T follicular helper cell (primary cell): ENCODE measurements at places on chromosomes 11 and 22.

DNA sequence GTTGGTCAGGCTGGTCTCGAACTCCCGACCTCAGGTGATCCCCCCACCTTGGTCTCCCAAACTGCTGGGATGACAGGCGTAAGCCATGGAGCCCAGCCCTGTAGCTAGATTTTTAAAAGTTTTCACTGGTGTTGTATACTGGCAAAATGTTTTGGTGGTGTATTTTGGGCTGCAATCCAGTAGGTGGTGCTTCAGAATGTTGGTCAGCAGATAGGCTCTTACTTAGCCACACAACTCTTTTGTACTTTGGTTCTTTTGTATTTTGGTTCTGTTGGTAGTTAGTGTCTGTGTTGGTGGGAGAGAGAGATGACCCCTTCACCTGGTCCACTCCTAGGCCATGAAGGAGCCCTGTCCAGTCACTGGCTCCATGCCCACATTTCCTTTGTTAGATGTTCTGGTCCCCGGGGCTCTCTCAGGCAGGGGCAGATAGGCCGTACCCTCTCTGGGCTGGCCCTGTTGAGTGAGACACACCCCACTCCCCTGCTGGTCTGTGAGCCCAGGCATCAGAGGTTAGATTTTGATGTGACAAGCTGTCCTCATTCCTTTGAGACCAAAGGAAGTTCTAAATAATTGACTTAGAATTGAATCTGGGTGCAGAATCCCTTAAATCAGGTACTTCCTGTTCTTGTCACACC lies 123.8 kb downstream of the DDX10 start:
- no peak for DNase-seq

DNA sequence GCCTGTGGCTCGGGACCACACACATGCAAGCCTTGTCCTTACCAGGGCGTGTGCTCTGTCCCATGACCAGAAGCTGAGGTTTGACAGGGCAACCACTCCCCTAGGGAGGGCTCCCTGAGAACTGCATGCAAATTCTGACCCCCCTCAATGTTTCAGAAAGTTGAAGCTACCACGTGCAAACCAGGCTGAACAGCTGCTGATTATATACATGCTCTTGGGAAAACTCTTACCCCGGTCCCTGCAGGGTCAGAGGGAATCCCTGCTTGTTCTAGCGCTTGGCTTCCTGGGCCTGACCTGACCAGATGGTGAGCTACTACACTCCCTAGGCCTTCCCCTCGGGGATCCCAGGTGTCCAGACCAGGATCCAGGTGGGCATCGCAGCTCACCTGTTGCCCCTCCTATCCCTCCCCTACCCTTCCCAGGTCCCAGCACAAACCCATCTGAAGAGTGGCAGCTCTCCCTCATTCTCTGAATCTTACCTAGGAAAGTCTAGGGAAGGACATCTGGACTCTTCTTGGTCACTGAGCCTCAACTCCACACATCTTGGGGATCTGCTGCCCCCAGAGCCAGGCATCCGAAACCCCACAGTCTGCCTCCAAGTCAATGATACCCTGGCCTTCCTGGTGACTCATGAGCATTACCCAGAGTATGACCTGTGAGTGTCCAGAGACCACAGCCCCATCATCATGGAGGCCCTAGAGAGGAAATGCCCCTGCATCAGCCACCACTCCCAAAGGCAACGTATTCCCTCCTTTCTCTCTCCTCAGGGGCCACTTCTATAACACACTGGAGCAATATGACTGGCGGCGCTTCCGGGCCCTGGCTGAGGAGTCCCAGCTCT lies 61.5 kb downstream of the BTG4 start:
- no peak for DNase-seq

- no peak for DNase-seq
Measured at GRCh38 chr22:19503869-19504268, 20.3 kb downstream of the CLDN5 start.

- DNase-seq = no peak
Measured at GRCh38 chr11:120859552-120860295, 164.2 kb upstream of the TBCEL start.

DNA sequence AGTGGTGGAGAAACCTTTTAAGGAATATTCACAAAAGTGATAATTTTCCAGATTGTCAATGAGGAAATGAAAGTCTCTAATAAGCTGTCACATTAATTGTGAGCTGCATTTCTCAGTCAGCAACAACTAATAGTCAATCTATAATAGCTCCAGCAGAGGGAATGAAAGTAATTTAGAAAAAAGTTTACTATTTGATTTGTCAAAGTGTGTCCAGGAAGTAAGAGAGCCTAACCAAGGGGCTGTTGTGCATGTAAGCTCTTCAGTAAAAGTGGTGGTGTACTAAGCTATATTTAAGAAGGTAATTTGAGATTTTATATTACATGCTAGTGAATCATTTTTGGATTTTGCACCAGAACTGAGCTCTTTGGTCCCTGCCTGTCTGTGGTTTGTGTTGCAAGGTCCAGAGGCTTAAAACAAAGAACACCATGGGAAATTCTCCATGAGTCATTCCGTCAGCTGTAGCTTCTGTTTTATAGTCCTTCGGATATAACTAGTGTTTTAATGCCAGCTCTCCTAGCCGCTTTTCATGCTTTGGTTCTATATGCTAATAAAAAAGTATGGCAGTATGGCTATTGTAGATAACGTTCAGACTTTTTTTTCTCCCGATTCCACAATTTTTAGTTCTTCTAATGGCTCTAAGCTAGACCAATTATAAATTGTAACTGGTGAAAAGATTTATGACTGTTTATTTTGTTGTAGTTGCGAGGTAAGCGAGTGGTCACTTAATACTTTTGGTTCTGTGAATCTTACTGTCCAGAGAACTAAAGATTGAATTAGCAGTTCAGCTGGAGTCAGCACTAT lies 64.6 kb downstream of the ARHGEF12 start:
- DNase-seq = no peak

DNA sequence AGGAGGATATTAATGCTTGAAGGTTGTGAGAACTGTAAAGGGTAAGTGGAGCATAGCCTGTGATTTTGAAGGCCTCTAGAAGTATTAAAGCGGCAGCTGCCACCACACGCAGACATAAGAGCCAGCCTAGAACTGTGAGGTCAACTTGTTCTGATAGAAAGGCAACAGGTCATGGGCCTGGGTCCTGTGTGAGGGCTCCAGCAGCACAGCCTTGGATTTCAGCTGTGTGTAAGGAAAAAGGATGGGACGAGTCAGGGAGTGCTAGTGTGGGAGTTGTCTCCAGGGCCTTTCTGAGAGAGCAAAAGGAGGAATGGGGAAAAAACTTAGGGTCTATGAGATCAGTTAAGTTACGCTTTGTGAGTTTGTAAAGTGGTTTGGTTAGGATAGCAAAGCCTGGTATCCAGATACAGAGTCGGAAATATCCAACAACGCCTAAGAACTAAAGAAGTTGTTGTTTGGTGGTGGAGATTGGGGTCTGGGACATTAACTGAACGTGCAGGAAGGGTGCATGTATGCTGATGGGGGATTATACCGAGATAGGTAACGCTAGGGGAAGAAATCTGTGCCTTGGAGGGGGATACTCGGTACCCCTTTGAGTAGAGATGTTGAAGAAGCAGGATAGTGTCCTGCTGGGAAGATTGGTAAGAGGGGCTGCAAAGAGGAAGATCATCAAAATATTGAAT lies 17.4 kb upstream of the ANO1 start:
- no peak for DNase-seq

DNA sequence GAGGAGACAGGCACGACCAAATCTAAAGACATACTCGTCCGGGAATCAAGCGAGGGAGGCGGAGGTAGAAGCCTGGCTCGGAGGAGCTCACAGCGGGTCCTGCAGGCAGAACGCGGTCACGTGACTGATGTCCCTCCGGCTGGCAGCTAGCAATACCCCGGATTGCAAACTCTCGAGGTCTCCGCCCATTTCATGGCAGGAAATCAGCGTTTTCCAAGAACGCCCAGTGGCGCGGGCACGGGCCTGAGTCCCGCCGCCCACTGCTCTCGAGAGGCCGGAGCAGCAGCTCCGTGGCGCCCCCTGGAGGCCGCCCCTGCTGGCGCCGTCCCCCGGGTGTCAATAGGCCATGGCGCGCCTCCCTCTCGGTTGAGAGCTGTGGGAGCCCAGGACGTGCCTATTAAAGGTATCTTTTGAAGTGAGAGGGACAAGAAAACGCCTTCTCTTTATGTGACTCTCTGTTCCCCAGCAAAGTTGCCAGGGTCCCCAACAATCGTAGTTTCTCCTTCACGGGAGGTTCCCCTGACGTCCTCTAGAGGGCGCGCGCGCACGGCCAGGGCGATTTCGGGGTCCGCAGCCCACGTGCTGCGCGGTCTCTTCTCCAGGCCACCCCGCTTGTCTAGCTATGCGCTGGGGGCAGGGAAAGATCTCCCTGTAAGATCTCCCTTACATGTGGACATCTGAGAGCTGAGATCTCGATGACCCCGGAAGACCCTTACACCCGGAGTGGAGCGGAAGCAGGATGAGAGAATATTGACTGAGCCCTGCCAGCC lies 37.3 kb upstream of the RBFOX2 start:
- DNase-seq = peak; percentile 34
